H4 (cell line): ENCODE measurements at places on chromosomes 12 and 14. TPM values are rescaled to one million over a fixed set of nuclear protein-coding genes. Genes with fewer than 3 reads are reported as not detected.

DNA sequence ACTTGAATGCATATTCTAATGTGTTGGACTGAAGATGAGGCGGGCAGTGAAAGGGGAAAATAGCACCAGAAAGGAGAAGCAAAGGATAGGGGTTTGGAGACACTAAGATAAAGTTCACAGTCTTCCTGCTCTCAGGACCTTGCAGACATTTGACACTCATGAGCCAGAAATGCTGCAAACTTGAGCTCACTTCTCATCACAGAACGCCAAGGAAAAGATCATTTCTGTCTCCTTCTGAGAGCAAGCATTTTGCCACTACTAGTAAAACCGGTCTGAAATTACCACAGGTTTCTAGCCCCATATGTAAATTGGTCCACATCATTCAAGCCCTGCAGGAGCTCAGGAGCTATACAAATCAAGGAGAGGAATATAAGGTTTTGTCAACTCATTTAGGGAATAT lies 44.6 kb upstream of the ANO2 start:
- DNase-seq, result no peak

DNA sequence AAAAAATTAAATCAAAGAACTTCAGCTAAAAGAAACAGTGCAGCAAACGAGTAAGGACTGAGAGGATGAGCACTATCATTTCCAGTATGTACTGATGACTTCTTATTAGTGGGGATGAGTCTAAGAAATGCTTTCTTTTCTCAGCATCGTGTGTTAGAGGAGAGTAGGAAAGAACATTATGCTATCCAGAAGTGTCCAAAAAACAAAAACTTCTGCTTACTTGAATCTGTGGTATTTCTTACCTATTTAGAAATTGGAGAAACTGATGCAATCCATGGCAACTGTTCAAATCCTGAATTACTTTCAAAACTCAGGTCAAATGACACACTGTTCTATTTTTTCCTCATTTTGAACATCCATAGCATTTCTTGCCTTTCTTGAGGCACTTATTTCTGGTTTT lies 23.7 kb downstream of the ABCD2 start:
- DNase-seq, result no peak

DNA sequence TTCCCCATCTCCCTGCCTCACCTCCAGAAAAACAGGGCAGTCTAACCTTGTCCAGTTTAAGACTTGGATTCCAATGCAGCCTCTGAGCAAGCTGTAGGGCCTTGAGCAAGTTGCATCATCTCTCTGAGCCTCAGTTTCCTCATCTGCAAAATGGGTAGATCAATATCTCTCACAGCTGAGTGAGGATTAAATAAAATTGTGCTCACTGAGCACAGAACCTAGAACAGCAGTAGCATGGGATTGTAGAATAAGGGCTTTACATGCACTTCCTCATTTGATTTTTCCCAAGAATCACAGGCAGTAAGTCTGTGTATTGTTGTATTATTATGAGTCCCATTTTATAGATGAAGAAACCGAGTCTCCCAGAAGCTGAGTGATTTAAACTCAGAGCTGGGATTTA lies 2.0 kb downstream of the DTX1 start:
- no peak for DNase-seq

GRCh38 chr12:63149909-63150712 lies 890 bp downstream of the AVPR1A start:
- no peak for DNase-seq

NYNRIN gene
- total RNA-seq, result 0.14 and 0.21 TPM in 2 replicates

PTPRB gene
- total RNA-seq, result 0.02 and 0.14 TPM in 2 replicates

DNA sequence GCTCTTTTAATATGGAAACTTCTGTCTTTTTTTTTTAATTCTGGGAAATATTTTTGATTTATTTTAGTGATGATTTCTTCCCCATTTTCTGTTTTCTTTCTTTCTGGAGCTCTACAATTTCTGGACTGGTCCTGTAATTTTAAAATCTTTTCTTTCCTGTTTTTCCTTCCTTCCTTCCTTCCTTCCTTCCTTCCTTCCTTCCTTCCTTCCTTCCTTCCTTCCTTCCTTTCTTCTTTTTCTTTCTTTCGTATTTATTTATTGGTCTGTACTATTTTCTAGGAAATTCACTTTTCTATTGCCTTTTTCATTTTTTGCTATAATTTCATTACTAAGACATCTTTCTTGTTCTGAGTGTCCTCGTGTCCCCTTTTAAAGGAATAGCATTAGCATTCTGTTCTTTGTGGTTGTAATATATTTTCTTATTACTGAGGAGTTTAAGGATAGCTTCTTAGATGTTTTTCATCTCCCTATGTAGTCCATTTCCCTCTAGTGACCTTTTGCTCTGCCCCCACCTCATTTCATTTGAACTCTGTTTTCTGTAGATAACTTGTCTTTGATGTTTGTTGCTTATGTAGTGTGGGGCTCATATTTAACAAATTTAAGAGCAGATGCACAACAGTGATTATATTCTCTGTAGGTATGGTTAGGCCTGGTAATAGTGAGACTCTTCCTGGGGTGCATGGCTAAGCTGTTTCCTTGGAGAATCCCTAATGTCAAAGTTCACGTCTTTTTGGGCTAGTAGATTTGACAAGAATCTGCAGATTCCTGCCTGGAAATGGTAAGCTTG lies 38.0 kb downstream of the TBC1D15 start:
- DNase-seq, result no peak

- DNase-seq, result no peak
These were observed 75.8 kb upstream of the CNTN1 start for GRCh38 chr12:40616383-40616915.

DNA sequence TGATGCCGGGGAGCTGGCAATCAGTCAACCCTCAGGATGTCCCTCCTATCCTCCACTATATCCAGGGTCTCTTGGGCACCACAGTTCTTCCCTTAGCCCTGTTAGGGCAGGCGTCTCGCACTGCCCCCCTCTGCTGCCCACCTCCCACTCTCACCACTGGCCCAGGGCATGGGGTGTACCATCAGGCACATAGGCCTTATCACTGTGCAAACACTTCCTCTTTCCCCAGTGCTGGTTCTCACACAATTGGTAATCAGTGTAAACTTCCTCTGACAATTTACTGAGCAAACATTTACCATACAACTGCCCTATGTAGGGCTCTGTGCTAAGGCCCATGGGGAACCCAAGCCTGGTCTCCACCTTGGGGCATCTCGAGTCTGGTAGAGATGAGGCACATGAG lies 20.1 kb upstream of the TMED10 start:
- DNase-seq, result no peak

CD4 gene
- 0.12 TPM in 1 of 2 replicates, not detected in the other for total RNA-seq

DNA sequence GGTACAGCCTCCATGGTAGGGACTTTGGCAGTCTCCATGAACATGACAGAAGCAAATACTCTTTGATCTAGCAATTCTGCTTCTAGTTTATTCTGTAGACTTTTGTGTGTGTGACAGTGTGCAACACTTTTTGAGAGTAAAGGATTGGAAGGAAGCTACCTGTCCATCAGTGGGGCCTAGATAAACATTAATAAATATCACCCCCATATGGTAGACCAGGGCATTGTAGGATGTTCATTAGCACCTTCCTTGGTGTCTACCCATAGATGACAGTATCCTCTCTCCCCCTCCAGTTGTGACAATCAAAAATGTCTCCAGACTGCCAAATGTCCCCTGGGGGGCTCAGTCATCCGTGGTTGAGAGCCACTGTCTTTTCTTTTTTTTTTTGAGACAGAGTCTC lies 10.8 kb downstream of the SNRNP35 start:
- no peak for DNase-seq
